ENCODE measurements at places on chromosomes 5 and 9.

- peaks cover 5% of the 10 kb centered on the region for H3K4me1 ChIP-seq
- H3K27me3 ChIP-seq: peaks cover 12% of the 10 kb centered on the region
- H3K27ac ChIP-seq: no peak overlapping the region
- H3K36me3 ChIP-seq: no peaks in the 10 kb centered on the region
Measured at GRCh38 chr5:137560420-137560819, 61.3 kb upstream of the SPOCK1 start.

GRCh38 chr9:107337676-107338590 is 54.9 kb downstream of the RAD23B start:
- no peaks in the 10 kb centered on the region for H3K27me3 ChIP-seq
- no peak overlapping the region for H3K4me3 ChIP-seq
- peaks cover 8% of the 10 kb centered on the region for H3K4me1 ChIP-seq
- no peak overlapping the region for H3K27ac ChIP-seq
- H3K36me3 ChIP-seq: peaks cover 23% of the 10 kb centered on the region
- no peak for DNase-seq

DNA sequence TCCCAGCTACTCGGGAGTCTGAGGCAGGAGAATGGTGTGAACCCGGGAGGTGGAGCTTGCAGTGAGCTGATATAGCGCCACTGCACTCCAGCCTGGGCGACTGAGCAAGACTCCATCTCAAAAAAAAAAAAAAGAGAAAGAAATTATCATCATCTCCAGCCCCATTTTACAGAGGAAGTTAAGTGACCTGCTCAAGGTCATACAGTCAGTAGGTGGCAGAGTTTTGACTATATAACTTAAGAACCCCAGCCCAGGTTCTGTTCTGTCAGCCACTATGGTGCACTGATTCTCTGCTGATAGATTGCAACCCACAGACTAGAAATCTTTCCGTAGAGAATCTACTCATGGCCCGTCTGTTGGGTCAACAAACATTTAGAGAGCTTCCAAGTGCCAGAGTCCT is 25.7 kb upstream of the DENND1A start:
- H3K4me1 ChIP-seq: no peaks in the 10 kb centered on the region
- no peaks in the 10 kb centered on the region for H3K36me3 ChIP-seq
- no peak for DNase-seq
- H3K27me3 ChIP-seq: peaks cover 15% of the 10 kb centered on the region
- H3K4me3 ChIP-seq: no peak overlapping the region

- no peaks in the 10 kb centered on the region for H3K36me3 ChIP-seq
- H3K4me1 ChIP-seq: peaks cover 13% of the 10 kb centered on the region
- H3K4me3 ChIP-seq: no peak overlapping the region
- peaks cover 3% of the 10 kb centered on the region for H3K27me3 ChIP-seq
- DNase-seq: no peak
Measured at GRCh38 chr5:143922718-143923117, 110.8 kb downstream of the HMHB1 start.

GRCh38 chr9:135487281-135488012 is 7.9 kb downstream of the PPP1R26 start:
- no peak overlapping the region for H3K27ac ChIP-seq
- no peak for DNase-seq
- H3K27me3 ChIP-seq: peaks cover 9% of the 10 kb centered on the region
- no peaks in the 10 kb centered on the region for H3K4me1 ChIP-seq

DNA sequence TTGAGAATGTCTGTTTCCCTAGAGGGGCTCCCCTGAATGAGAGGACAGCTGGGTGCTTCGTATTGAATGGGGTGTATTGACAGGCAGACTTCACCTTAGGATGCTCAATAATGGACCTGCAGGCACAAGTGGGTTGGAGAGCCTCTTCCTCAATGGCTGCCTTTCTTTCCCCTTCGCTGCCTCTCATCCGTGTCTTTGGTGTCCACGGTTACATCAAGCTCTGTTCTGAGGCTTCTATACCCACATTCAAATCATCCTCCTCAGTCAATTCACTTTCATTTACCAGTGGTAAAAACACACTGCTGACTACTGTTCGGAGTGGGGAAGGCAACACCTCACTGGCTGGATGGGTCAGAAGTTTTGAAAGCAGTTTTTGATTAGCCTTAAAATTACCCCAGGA is 20.6 kb downstream of the LIX1 start:
- peaks cover 17% of the 10 kb centered on the region for H3K27me3 ChIP-seq
- no peak overlapping the region for H3K4me3 ChIP-seq
- H3K27ac ChIP-seq: no peak overlapping the region
- H3K4me1 ChIP-seq: no peaks in the 10 kb centered on the region
- no peaks in the 10 kb centered on the region for H3K36me3 ChIP-seq

- no peak overlapping the region for H3K4me3 ChIP-seq
- DNase-seq: no peak
- no peaks in the 10 kb centered on the region for H3K27me3 ChIP-seq
- H3K4me1 ChIP-seq: no peaks in the 10 kb centered on the region
Measured at GRCh38 chr9:81791076-81791475, 101.7 kb upstream of the TLE1 start.

- H3K4me3 ChIP-seq: peak within 1 kb of the TSS; percentile 89
- H3K36me3 ChIP-seq: peaks cover 49% of the 10 kb centered on the region
- H3K4me1 ChIP-seq: peaks cover 32% of the 10 kb centered on the region
- DNase-seq: peak; percentile 67
- H3K27me3 ChIP-seq: peaks cover 6% of the 10 kb centered on the region
Measured at GRCh38 chr9:131276094-131276888, at the start of gene FAM78A. FAM78A (minus strand) TSS chr9:131276510; CDS start chr9:131276179, 331 bp downstream.

DNA sequence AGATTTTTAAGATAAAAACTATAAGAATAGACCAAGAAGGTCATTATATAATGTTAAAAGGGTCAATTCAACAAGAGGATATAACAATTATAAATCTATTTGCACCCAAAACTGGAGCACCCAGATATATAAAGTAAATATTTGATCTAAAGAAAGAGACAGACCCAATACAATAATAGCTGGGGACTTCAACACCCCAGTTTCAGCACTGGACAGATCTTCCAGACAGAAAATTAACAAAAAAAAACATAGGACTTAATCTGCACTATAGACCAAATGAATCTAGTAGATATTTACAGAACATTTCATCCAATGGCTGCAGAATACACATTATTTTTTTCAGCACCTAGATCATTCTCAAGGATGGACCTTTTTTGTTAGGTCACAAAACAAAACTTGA is 331.9 kb downstream of the SPOCK1 start:
- no peak for DNase-seq
- no peaks in the 10 kb centered on the region for H3K36me3 ChIP-seq
- peaks cover 2% of the 10 kb centered on the region for H3K27me3 ChIP-seq
- no peak overlapping the region for H3K4me3 ChIP-seq

DNA sequence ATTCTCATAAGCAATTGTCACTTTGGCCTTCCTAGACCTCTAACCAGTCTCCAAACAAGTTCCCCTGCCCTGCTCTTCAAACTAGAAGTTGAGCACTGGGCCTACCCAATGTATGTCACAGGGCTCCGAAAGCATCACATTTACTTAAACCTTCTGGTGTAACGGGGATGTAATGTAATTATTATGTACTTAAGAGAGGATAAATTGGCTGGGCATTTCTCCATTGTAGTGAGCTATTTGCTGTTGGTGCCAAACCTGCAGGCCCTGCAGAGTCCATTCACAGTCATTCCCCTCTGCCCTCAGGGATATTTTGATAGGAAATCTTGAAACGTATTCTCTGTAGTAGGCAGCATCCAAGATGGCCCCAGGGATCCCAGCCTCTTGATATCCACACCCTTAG is 64.2 kb upstream of the GNE start:
- peaks cover 7% of the 10 kb centered on the region for H3K4me1 ChIP-seq
- no peaks in the 10 kb centered on the region for H3K27me3 ChIP-seq
- no peak overlapping the region for H3K4me3 ChIP-seq
- no peaks in the 10 kb centered on the region for H3K36me3 ChIP-seq
- no peak overlapping the region for H3K27ac ChIP-seq

DNA sequence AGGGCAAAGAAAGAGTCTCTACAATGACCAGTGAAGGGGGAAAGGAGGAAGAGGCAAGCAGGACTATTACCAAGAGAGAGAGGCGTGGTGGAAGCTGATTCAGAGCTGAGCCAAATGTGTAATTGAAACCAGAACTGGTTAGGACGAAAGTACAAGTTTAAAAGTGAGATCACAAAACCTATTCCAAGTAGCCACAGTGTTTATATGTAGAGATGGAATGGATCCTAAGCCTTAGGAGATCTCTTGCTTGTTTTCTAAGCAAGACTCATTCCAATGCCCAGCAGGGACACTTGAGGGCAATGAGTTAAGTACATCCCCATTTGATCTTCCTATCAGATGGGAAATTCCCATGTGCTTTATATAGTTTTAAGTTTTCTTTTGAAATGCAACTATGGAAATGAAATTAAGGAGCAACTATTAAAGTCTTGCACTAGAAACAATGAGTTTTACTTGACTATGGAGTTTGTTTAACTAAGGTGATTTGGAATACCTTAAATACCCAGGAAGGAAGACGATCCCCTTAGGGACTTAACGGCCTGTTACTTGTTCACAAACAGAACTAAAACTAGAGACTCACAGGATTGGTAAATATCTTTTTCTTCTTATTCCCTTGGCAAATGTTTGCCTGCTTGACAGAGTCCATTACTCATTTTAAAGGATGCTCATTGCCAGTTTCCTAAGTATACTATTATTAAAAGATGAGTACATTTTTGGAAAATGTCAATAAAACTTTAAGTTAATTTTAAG is 51.1 kb upstream of the SNX2 start:
- H3K36me3 ChIP-seq: no peaks in the 10 kb centered on the region
- no peak overlapping the region for H3K4me3 ChIP-seq
- peaks cover 3% of the 10 kb centered on the region for H3K4me1 ChIP-seq

- no peaks in the 10 kb centered on the region for H3K36me3 ChIP-seq
- no peaks in the 10 kb centered on the region for H3K4me1 ChIP-seq
- no peak overlapping the region for H3K27ac ChIP-seq
- no peak overlapping the region for H3K4me3 ChIP-seq
- no peak for DNase-seq
- H3K27me3 ChIP-seq: no peaks in the 10 kb centered on the region
Measured at GRCh38 chr5:29662876-29663275, 1530.6 kb upstream of the CDH6 start.

DNA sequence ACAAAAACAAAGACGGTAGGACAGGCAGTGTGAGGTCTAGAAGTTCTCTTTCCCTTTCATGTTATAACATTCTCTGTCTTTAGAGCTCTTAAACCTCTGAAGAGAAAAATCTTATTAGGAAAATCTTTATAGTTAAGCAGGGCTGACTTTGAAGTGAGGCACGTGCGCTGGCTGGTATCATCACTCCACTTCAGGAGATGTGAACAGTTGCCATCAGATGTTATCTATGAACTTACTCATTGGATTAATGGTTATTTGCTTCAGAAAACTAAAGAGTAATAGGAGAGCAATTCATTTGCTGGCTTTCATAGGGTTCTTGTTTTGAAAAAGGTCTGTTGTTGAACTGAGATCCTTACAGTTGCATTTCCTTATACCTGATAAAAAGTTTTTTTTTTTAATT is 25.7 kb downstream of the LRRTM2 start:
- no peaks in the 10 kb centered on the region for H3K36me3 ChIP-seq
- no peak overlapping the region for H3K4me3 ChIP-seq
- H3K4me1 ChIP-seq: peaks cover 16% of the 10 kb centered on the region
- peaks cover 2% of the 10 kb centered on the region for H3K27me3 ChIP-seq
- no peak for DNase-seq

- no peaks in the 10 kb centered on the region for H3K36me3 ChIP-seq
- no peaks in the 10 kb centered on the region for H3K27me3 ChIP-seq
- no peak overlapping the region for H3K27ac ChIP-seq
- no peak for DNase-seq
- no peak overlapping the region for H3K4me3 ChIP-seq
- no peaks in the 10 kb centered on the region for H3K4me1 ChIP-seq
Measured at GRCh38 chr9:136581614-136582447, 36.0 kb upstream of the NOTCH1 start.

DNA sequence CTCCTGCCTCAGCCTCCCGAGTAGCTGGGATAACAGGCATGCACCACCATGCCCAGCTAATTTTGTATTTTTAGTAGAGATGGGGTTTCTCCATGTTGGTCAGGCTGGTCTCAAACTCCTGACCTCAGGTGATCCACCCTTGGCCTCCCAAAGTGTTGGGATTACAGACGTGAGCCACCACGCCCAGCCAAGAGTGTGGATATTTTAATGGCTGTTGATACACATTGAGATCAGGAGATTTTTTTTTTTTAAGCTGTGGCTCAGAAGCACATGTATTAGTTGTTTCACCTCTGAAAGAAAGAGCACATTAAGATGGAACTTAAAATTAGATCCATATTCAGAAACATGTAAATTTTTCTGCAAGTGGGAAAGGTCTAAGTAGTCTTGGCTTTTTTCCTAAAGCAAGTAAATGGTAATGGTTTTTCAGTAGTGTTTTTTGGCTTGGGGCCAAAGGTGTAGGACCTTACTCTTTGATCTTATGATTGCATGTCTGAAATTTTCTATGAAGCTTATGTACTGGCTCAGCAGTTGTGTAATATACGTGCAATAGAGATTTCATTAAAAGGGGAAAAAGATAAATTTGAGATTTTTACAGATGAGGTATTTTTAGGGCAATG is 9.9 kb downstream of the RBM27 start:
- peaks cover 10% of the 10 kb centered on the region for H3K36me3 ChIP-seq
- no peaks in the 10 kb centered on the region for H3K27me3 ChIP-seq
- H3K4me1 ChIP-seq: peaks cover 19% of the 10 kb centered on the region
- DNase-seq: no peak
- H3K27ac ChIP-seq: no peak overlapping the region

DNA sequence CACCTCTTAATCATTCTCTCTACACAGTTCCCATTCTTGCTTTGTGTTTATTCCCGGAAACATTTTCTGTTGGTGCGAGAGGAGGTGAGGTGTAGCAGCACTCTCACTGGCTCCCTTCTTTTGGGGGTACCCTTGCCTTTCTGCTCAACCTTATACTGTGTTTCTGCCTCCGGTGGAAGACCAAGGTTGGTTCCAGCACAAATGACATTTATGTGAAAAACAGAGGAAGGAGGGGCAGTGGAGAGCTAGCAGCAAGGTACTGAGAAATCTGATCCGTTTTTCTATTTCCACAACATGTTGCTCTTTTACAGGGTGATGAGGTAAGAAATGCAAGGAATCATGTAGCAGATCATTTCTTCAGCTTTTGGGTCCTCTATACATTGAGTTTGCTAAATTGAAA is 648.0 kb upstream of the DMAC1 start:
- H3K27me3 ChIP-seq: peaks cover under 1% of the 10 kb centered on the region
- H3K4me1 ChIP-seq: no peaks in the 10 kb centered on the region
- H3K36me3 ChIP-seq: no peaks in the 10 kb centered on the region
- DNase-seq: no peak
